Activated CD8-positive, alpha-beta memory T cell treated with anti-CD3 and anti-CD28 coated beads for 48 hours (primary cell): ENCODE measurements at places on chromosomes 4 and X.

- no peak for DNase-seq
Observed at GRCh38 chrX:115367455-115367854, 77.9 kb downstream of the LUZP4 start.

GRCh38 chr4:9703391-9703790, 78.0 kb upstream of the DRD5 start:
- peak; percentile 51 for DNase-seq

DNA sequence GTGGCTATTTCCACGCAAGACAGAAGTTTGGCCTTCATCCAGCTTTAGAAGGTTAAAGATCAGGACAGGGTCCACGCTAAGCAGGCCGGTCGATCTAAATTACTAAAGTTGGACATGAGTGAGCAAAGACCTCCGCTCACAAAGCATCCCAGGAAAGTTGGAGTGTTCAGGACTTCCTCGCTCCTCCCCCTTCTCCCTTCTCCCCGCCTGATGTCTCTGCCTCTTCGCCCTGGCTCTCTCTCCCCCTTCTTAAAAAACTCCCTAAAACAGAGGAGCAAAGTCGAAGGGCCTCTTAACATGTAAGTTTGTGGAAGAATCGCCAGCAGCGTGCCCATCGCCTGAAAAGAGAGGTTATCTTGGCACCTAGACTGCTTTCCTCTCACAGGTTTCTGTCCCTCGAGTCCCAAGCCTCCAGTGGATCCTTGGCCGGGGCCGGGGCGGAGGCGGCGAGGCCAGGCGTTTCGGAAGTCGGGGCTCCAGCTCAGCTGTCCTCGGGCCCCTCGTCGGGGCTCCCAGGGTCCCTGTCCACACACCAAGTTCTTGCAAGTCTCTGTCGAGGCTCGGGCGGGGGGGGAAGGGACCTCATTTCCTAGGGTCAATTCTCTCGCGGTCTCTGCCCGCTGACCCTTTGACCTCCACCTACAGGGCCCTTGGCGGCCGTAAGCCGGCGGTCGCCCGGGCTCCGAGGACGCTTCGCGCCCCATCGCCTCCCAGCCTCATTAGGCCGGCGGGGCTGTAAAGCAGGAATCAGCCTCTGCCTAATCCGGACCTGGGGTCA, 7.6 kb downstream of the ZIC3 start:
- no peak for DNase-seq

DNA sequence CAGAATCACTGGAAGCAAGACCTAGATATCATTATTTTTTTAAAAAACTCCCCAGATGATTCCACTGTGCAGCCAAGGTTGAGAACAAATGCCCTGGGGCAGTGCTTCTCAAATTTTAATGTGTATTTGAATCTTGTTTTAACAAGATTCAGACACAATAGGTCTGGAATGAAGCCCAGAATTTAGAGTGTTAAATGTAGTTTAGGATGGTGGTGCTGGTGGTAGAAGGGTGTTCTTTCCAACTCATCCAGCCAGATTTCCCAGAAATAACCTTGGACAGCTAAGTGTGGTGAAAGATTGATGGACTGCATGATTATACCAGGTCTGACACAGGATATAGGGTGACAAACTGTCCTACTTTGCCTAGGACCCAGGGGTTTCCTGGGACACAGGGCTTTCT, 120.1 kb upstream of the MED14 start:
- DNase-seq: no peak

DNA sequence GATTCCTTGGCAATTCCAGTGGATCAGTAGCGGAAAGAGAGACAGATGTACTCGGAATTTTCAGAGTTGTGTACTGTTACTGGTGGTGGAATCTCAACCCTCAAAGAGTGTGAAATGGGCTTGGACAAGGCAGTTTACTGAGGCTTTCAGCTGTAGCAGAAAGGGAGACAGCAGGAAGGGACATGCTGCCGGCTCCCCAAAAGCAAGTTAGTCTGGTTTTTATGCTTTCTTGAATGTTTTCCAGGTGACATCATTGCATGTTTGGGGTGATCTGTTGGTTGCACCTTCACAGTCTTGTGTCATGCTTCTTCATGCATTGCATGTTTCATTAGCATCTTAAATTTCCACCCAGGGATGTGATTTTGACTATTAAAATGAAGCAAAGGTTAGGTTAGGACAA, 1282.2 kb downstream of the ADGRL3 start:
- no peak for DNase-seq

DNA sequence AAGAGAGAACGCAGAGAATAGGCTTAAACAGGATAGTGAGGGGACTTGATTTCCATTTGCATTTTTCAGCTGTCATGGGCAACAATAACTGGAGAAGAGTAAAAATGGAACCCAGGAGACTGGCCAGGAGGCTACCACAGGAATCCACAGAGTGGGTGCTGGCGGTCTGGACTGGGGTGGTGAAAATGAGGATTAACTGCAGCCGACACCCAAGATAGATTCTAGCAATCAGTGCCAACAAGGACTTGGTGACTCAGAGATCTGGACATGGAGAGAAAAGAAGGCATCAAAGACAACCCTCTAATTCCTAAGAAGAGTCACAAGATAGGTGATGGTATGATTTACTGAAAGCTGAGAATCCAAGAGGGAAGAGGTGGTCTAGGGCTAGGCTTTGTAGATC, 102.8 kb downstream of the ATP8A1 start:
- no peak for DNase-seq

GRCh38 chr4:23373261-23373660, 516.6 kb downstream of the PPARGC1A start:
- no peak for DNase-seq

- DNase-seq: no peak
Observed at GRCh38 chrX:13076176-13076961, 31.9 kb upstream of the FAM9C start.

DNA sequence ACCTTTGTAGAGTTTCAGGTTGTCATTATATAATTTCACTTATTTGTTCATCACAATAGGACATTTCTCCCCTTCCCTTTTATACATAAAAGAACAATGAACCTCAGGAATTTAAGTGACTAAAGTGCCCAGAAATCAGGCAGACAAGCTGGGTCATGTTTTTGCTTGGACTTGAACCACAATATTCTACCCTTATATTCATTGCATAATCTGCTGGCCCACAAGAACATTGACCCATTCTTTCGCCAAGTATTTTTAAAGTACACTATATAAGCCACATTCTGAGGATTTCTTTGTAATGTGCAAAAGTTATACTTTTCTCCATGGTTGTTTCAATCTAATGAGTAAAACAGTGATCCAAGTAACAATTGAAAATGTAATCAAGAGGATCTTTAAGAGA, 637.5 kb upstream of the SLIT2 start:
- DNase-seq: no peak

- no peak for DNase-seq
Observed at GRCh38 chrX:95836517-95836916, 848.1 kb upstream of the DIAPH2 start.

GRCh38 chrX:139842326-139843185, 90.3 kb downstream of the ATP11C start:
- DNase-seq: no peak

- DNase-seq: no peak
Observed at GRCh38 chr4:74942918-74943253, 10.0 kb downstream of the PARM1 start.

DNA sequence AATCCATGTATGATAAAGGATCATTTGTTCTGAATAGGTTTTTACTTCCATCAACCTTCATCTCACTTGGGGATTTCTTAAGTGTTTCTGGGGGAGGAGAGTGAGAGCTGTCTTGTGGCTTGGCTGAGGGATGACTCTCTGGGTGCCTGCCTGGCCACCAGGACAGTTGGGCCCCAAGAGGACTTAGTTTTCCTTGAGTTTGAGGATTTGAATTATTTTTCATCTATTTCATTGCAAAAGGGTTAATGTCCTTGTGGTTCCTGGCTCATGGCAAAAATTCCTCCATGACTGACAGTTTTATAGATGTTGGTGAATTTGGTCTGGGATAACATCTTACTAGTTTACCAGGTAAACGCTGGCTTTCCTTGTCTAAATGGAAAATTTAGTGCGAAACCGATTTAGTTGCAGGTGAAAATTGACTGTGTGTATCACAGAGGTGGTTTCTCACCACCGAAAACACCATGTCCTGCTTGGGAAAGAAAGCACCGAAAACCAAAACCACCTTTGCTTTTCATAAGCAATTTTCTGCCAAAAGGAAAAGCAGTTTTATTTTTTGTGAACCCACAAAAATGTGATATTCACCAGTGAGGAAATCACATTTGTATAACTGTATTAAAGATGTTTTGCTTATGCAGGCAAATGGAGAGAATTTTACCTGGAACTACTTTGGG, 331.3 kb upstream of the SFRP2 start:
- DNase-seq: no peak

DNA sequence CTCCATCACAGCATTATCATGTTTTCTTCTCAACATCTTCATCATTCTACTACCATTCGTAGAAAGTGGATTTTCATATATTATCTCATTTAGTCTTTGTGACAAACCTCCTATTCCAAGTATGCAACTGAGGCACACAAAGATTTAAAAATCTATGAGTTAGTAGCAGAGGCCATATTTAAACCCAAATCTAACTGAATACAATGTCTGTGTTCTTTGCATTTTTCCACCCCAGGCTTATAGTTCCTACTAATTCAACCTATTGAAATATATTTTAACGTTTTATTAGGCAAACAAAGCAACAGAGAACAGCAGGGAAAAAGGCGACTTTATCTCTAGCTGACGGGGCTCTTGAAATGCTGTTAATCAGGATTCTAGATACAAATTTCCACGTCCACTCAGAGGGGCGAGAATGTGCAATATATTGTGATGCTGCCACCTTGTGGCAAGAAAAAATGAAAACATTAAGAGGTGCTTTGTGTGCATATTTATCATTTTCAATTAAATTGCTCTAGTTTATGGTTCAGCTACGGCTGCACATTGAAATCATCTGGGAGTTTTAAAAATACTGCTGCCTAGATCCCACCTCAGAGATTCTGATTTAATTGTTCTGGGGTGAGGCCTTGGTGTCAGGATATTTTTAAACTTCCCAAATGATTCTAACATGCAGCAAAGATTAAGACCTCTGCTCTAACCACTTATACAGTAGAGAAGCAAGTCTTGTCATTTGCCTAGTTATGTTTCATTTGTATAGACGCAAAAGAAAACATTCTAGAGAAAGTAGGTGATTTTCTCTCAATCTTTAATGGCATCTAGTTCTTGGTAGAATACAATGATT, 315.9 kb downstream of the MAPK10 start:
- no peak for DNase-seq

DNA sequence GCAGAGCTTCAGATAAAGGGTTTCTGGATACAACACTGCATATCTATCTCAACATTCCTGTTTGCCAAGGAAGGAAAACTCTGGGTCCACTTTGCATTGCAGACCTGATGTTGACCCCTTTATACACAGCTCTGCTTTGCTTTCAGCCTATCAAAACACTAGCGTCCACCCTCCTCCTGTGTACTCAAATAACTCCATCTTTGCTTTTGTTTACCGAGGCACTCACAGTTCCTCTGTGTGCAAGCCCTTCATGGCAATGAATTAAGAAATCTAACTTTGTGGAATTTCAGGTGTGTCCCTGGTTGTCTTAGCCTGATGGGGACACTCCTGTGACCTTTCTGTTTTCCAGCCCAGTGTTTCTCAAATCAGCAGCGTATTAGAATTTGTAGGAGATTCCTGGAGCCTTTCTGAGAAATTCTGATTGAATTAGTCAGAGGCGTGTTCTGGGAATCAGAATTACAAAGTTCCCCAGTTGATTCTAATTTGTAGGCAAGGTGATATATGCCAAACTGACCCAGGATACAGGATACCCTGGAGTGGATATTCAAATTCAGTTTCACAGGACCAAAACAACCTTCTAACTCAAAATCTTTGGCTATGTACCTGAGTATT, 68.6 kb downstream of the DTHD1 start:
- no peak for DNase-seq

- DNase-seq: no peak
Observed at GRCh38 chr4:74499986-74500781, 55.2 kb downstream of the AREG start.

DNA sequence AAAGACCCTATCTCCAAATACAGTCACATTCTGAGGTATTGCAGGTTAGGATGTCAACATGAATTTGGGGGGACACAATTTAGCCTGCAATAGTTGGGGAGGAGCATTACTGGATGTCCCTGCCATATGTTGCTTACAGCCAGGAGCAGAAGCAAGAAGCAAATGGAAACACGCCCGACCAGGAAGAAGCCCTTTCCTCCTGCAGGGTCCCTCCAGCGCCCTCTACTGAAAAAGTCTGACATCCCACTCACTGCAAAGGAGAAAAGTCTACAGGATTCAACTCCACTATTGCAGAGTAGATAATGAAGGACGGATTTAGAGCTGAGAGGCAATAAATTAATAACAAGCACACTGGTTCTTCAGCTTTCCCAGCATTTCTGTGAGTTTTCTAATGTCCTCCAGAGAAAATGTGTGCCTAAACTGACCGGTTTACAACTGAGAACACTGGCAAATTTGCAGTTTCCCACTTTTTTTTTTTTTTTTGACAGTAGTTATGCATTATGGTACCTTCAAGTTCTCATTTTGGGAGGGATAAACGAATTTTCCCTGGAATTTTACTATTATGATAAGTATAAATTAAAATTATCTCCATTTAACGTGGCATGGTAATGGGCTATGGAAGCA, 31.7 kb downstream of the COQ2 start:
- DNase-seq: peak; percentile 42

GRCh38 chrX:49108641-49109040, 14.9 kb downstream of the GPKOW start:
- DNase-seq: no peak

DNA sequence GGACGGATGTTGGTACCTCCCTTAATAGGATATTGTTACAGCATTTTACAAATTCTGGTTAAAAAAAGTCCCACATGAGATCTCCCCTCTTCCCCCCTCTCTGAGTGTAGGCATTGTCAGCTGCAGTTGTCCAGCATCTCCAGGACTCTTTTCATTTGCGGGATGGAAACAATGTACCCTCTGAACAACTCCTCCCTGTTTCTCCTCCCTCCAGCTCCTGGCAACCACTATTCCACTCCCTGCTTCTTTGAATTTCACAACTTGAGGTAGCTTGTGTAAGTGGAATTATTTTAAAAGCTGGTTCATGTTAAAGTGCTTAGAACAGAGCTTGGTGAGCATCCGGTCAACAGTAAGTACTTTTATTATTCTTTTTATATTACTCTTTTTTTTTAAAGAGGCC, 69.8 kb downstream of the TBL1X start:
- no peak for DNase-seq

- no peak for DNase-seq
Observed at GRCh38 chr4:41432881-41433280, 105.1 kb upstream of the LIMCH1 start.

- DNase-seq: no peak
Observed at GRCh38 chr4:17092736-17093437, 194.4 kb upstream of the LDB2 start.

GRCh38 chr4:48152259-48152658, 18.2 kb upstream of the TXK start:
- no peak for DNase-seq

GRCh38 chr4:110639207-110640090, 16.6 kb upstream of the PITX2 start:
- DNase-seq: no peak
